ENCODE measurements at places on chromosomes 5 and 9.

DNA sequence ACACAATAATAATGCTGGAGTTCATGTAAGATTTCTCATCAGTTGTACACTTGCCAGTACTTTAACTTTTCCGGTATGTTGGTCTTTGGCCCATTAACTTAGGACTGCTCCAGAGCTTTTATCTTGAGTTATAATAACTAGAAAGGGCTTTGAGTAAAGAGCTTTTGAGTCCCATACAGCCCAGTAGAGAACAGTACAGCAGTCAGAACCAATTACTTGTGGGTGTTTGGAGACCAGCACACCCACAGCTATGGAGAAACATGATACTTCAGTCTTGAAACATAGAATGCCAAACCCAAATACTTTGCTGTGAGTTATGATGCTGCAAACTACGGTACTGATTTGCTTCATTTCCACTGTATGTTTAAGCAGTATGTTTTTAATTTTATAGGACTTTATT is 374.3 kb downstream of the CCDC171 start:
- no peak for DNase-seq

GRCh38 chr5:68431601-68432337 is 216.2 kb downstream of the PIK3R1 start:
- DNase-seq, result no peak

DNA sequence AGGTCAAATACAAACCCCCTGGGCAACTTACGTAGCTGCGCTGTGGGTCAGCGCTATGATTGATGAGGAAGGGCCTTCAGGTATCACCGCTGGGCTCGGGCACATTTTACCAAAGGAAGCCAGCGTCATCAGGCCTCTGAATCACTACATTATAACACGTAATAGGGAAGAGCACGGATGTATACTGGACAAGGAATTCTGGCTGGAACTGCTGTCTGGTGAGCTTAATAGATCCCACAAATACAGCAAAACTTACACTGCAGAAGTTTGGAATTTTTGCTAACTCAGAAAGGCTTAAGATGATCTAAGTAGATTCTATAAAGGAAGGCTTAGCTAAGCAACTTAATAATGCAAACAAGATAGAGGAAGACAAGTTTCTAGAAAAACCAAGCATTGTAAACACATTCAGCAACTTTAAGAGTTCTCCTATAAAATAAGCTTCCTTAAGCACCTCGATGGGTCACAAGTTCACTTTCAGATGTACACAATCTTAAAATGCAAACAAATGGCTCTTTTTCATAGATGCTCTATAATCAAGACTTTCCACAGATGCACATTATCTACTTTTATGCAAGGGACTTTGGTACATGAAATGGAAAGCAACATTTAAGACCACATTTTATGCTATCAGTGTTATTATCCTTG is 360.1 kb upstream of the PANK3 start:
- no peak for DNase-seq

DNA sequence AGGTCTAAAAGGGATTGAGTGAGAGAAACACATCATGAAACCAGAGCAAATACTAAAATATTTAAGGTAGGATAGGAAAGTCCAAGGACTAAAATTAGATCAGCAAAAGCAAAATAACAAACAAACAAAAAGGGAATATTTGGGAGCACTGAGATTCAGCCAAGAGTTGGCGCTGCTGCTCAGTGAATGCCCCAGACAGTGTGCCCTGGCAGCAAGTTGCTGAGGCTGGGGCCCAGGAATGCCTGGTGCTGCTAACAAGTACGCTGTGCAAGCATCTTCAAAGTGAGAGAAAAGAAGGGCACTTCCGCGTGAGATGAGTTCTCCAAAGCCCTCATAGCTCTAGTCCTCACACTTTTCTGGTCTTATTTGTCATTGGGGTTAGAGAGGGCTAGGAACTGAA is 603.3 kb downstream of the EFNA5 start:
- no peak for DNase-seq

DNA sequence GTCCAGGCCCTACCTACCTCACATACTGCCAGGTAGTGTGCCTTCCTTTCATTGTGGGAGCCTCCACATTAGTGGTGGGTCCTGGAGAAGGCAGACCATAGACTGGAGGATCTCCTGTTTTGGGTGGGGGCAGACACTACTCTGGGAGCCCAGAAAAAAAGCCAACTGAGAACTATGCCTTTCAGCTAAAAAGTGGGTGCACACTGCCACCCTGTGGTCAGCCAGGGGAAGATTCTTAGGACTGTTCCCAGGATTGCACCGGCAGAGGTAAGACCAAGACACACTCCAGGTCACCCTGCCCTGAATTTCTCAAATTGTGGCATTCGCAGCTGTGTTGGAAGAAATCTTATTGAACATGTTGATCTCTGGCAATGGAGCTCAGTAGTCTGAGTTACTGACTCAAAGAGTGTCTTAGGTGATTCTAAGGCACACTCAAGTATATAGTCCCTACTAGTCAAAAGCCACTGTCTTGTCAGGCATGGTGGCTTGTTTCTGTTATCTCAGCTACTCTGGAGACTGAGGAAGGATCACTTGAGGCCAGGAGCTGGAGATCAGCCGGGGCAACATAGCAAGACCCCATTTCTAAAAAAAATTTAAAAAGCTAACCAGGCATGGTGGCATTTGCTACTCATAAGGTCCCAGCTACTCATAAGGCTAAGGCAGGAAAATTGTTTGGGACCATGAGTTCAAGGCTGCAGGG is 3.6 kb downstream of the SIGMAR1 start:
- DNase-seq, result peak; percentile 39

DNA sequence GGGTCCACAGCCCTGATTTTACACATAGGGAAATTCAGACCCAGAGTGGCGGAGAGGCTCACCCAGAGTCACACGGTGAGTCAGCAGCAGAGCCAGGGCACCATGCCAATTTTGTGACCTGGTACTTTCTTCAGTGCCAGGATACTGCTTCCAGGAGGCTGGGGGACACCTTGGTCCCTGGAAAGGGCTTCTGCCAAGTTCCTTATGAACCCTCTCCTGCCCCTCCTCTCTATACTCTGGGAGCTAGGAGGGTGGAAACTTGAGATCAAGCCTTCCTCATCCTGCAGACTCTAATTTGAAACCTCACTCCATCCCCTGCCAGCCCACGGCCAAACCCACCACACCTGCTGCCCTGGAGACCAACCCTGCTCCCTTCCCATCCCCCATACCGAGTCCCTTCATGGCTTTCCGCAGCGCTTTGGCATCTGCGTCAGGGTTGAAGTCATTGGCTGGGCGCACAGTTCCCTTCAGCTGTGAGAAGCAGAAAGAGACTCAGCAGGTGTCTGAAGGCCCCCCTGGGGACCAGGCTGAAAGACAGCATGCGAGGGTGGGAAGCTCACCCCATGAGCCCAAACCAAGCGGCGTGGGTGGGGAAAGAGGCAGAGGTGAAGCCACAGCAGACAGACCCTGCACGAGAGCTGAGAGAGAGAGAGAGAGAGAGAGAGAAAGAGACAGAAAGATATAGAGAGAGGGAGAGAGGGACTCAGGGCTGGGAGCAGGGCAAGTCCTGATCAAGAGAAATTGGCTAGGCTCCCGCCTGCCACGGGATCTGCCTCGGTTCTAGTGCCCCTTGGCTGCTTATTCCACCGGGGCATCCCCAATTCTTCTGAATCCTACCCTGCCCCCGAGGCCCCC is 33.5 kb downstream of the ANXA6 start:
- peak; percentile 50 for DNase-seq

DNA sequence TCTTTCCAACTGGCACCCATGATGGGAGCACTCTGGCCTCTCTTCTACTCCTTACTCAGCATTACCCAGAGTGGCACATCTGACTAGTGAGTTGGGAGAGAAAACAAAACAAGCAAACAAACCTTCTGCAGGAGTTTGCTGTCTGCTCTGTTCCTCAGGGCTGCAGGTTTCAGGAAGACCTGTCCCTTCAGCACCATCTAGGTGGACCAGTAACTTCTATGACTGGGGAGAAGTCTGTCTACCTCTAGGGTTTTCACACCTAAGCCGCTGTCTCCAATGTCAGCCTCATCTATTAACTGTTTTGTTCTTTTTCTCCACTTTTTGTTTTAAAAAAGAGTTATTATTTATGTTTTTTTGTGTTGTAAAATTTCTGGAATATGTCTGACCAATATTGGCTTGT is 58.7 kb downstream of the RAB3C start:
- no peak for DNase-seq

- no peak for DNase-seq
Measured at GRCh38 chr5:37754976-37755375, 84.9 kb downstream of the GDNF start.

DNA sequence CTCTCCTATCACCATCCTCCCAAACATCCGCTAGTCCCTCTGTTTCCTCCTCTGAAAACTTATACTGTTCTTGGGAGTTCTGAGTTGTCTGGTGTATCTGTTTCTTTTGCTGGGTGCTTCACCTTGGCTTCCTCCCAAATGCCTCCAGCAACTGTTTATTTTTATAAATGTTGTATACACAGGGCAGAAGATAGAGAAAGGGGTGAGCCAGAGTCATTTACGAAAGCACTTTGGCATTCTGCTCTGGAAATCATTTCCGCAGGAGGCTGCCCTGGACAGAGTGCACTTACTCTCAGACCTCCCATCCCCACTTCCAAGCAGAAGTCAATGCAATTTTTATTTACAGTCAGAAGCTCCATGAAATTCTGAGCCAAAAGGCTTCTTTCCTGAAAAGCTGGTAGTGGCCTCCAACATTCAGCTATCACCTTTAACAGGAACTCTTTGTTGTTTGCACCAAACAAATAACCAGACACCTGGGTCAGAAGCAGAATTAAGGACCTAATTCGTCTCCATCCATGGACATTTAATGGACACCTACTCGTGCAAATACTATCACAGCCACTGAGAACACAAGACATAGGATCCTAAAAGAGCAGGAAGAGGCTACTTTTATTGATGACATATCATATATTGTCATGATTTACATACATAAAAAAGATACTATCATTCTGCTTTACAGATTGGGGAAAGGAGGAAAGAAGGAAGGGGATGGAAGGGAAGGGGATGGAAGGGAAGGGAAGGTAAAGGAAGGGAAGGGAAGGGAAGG is 229.5 kb upstream of the PAPPA start:
- no peak for DNase-seq

GRCh38 chr9:134662143-134662876 is 20.7 kb downstream of the COL5A1 start:
- DNase-seq, result no peak

- no peak for DNase-seq
Measured at GRCh38 chr9:133595910-133596309, 13.3 kb downstream of the FAM163B start.

DNA sequence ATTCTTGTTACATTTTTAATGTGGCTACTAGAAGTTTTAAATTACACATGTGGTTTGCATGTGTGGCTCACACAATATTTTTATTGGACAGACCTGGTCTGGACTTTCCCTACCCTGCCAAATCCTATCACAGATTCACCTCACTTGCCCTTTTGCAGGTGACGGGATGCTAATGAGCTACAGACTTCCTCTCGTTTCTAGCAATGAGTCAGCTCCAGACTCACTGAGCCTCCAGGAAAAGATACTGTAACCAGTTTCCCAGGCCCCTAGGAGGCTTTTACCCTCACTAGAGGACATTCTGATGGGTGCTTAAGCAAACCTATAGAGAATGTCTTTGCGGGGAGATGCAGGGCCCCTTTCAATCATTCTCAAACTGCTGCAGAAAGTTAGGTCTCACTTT is 135.4 kb downstream of the WDR41 start:
- DNase-seq, result peak; percentile 52

DNA sequence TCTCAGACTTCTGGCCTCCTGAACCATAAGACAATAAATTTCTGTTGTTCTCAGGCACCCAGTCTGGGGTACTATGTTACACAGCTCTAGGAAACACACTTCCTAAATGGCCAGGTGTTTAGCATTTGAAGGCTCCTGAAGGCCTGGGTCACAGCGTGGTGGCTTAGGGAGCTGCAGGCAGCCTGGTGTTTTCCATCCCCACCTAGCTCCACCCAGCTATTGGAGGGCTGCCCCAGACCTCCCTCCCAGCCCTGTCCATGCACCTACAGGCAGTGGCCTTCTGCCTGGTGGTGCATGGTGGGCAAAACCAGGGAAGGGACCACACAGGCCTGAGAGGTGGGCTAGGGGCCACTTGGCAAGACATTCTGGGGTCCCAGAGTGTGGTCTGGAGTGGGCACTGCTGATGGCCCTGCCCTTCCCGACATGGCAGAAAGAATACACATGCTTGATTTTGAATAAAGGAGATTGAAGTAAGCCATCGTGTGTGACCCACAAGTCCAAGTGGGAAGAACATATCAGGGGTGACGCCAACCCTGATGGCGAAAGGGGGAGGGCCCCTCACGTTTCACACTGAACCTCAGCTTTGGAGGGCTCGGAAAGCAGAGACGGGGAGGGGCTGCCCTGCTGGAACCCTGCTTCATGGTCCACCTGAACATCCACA is 1.3 kb upstream of the SUSD3 start:
- DNase-seq, result no peak

GRCh38 chr9:117644932-117645636 is 59.1 kb upstream of the TLR4 start:
- no peak for DNase-seq

DNA sequence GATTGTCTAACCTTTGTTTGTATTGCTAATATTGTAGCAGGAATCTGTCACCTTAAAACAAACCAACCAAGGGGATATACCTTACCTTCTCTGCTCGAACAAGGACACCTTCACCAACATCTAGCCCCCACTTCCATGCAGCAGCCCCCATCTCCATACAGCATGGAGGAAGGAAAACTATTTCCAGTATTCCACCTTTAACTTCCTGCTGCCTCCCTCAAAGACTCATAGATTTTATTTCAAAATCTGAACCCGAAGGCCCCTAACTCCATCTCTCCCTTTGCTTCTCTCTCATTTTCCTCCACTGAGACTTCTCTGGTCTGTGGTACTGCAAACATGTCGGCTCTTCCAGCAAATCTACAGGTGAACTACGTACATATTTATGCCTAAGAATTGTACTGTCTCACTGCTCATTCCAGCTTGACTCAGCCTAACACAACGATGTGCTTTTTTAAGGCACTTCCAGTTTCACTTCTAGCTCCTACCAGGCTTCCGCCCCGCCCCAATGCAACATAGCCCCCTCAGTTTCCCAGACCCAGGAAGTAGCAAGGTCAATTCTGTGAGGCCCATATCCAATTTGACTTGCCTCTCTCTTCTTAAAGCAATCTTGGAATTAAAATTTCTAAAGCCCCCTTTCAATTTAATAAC is 70.7 kb upstream of the RNF38 start:
- peak; percentile 46 for DNase-seq

- no peak for DNase-seq
Measured at GRCh38 chr9:14313378-14313940, 482 bp downstream of the NFIB start.

- DNase-seq, result no peak
Measured at GRCh38 chr5:53260446-53260845, 150.9 kb upstream of the MOCS2 start.

- no peak for DNase-seq
Measured at GRCh38 chr9:14080959-14081542, 232.9 kb downstream of the NFIB start.

DNA sequence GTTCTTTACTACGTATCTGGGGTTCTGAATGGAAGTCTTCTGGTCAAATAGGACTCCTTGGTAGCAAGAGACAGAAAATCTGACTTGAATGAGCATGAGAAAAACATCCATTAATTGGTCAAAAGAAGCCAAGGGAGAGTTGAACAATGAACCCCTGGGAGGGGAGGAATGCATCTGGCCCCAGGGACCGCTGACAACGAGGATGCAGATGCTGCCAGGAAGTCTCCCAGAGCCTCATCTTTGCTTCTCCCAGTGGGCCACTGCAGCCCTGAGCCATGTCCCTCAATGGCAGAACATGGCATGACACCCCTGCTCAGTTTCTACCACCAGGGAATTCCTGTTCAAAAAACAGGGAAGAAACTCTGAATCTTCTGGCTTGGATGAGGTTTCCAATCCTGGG is 50.5 kb upstream of the ICE1 start:
- DNase-seq, result no peak

Measured in stimulated activated CD4-positive, alpha-beta T cell treated with anti-CD3 and anti-CD28 coated beads, Interleukin-15, amount 100 ng/mL, for 48 hours (primary cell).